ENCODE measurements at places on chromosomes 6 and 20. TPM values are rescaled to one million over a fixed set of nuclear protein-coding genes. Genes with fewer than 3 reads are reported as not detected.

DNA sequence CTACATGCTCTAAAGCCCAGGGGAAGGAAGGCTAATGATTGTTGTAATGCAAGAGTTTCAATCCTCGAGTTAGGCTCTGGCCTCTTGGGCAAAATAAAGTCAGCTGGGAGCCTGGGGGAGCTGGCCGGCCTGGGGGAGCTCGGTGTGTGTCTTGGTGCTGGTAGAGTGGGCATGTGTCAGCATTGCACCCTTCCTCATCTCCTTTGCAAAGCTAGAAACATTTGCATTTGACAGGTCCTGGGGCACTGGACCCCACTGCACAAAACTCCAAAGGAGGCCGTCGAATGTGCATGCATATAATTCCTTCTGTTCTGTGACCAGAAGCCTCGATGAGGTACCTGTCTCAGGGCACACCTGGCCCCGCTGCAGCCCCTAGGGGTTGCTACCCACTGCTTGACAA is 74.6 kb upstream of the SLC22A23 start:
- H3K4me3 ChIP-seq = no peak overlapping the region
- no peak overlapping the region for H3K27ac ChIP-seq
- no peaks in the 10 kb centered on the region for H3K4me1 ChIP-seq
- H3K27me3 ChIP-seq = peaks cover 74% of the 10 kb centered on the region
- H3K36me3 ChIP-seq = no peaks in the 10 kb centered on the region
- no peak for DNase-seq

GRCh38 chr6:143842461-143842901 is 657 bp upstream of the LTV1 start:
- H3K36me3 ChIP-seq = peaks cover 35% of the 10 kb centered on the region
- H3K27ac ChIP-seq = peak overlapping the region; percentile 94
- DNase-seq = no peak
- peak overlapping the region; percentile 78 for H3K4me3 ChIP-seq
- H3K4me1 ChIP-seq = peaks cover 2% of the 10 kb centered on the region
- H3K27me3 ChIP-seq = no peaks in the 10 kb centered on the region

- no peak overlapping the region for H3K27ac ChIP-seq
- H3K4me1 ChIP-seq = no peaks in the 10 kb centered on the region
- H3K27me3 ChIP-seq = no peaks in the 10 kb centered on the region
- DNase-seq = no peak
- H3K36me3 ChIP-seq = no peaks in the 10 kb centered on the region
Observed at GRCh38 chr6:126620719-126621118, 280.8 kb downstream of the CENPW start.

DNA sequence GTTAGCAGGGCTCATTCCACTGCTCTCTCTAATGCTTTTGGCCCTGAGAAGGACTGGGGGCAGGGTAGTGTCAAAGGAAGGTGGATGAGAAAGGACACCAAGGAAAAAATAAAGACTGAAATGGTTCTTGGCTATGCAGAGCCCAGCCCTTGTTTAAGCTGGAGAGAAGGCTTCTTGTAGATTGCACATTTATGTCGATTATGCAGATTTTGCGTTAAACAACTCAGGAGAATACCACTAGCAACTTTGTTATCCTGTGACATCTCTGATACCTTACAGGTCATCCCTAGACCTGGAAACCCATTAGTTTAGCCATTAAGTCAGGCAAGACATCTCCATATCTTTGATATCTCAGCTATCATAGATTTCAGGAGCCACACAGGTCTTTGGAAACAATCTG is 11.1 kb upstream of the IL17F start:
- H3K36me3 ChIP-seq = no peaks in the 10 kb centered on the region
- no peak for DNase-seq
- H3K27ac ChIP-seq = no peak overlapping the region
- peaks cover 4% of the 10 kb centered on the region for H3K27me3 ChIP-seq
- H3K4me3 ChIP-seq = no peak overlapping the region

DNA sequence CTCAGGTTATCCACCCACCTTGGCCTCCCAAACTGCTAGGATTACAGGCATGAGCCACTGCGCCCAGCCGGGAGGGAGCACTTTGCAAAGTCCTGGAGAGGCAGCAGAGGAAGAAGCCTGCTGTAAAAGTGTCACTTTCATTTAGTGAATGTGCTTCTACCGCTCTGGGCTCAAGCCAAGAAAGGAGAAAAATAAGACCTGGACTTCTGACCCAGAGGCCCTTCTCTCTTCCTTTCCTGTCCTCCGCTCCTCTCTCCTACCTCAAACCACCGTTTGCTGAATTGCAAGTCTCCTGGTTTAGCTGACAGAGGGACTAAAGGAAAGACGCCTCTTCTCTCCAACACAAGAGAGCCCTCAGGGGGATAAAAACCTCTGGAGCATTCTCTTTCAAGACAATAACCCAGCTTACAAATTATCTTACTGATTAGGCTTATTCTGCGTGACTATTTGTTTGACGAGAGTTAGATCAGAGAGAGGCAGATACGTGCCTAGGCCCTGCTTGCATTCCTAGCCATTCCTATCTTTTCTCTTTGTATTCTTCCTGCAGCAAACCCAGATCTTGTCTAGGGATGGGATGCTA is 84.2 kb upstream of the SLC22A23 start:
- DNase-seq = no peak
- H3K4me3 ChIP-seq = no peak overlapping the region
- no peaks in the 10 kb centered on the region for H3K4me1 ChIP-seq
- no peak overlapping the region for H3K27ac ChIP-seq
- no peaks in the 10 kb centered on the region for H3K36me3 ChIP-seq
- peaks cover 62% of the 10 kb centered on the region for H3K27me3 ChIP-seq

DNA sequence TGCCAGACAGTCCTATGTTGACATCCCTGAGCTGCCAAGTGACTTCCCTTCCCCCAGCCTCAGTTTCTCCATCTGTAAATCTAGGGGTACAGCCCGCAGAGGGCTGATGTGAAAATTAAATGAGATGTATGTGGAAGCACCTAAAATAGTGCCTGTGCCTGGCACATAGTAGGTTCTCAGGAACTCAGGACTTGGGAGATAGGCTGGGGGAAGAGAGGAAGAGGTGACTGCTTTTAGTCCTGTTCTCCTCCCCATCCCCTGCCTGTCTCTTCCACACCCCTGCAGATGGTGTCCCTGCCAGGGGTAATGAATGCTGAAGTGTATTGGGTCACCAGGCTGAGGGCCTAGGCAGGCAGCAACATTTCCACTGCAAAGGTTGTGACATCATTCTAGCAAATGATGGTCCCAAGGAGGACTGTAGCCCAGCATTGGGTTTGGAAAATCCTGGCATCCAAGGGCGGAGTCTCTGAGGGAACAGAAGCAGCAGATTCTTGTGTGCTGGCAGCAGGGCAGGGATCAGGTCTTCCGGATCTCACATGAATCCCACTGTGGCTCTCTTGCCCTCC is 1.8 kb downstream of the SNPH start:
- peaks cover 12% of the 10 kb centered on the region for H3K4me1 ChIP-seq
- no peaks in the 10 kb centered on the region for H3K27me3 ChIP-seq
- no peak overlapping the region for H3K4me3 ChIP-seq
- no peak for DNase-seq

GRCh38 chr6:56902641-56903464 is 52.1 kb upstream of the BEND6 start:
- no peaks in the 10 kb centered on the region for H3K36me3 ChIP-seq
- H3K27ac ChIP-seq = no peak overlapping the region
- peak; percentile 27 for DNase-seq
- no peak overlapping the region for H3K4me3 ChIP-seq

GRCh38 chr6:101290346-101290745 is 103.2 kb upstream of the GRIK2 start:
- no peak overlapping the region for H3K27ac ChIP-seq
- H3K4me1 ChIP-seq = no peaks in the 10 kb centered on the region
- no peaks in the 10 kb centered on the region for H3K36me3 ChIP-seq
- no peak overlapping the region for H3K4me3 ChIP-seq
- no peaks in the 10 kb centered on the region for H3K27me3 ChIP-seq

- peak overlapping the region; percentile 81 for H3K27ac ChIP-seq
- H3K4me3 ChIP-seq = peak overlapping the region; percentile 47
- H3K4me1 ChIP-seq = peaks cover 28% of the 10 kb centered on the region
- no peaks in the 10 kb centered on the region for H3K36me3 ChIP-seq
Observed at GRCh38 chr6:6686748-6687601, 98.5 kb downstream of the LY86 start.

GRCh38 chr6:142773324-142773723 is 171.7 kb downstream of the HIVEP2 start:
- no peak overlapping the region for H3K27ac ChIP-seq
- no peaks in the 10 kb centered on the region for H3K36me3 ChIP-seq
- no peaks in the 10 kb centered on the region for H3K4me1 ChIP-seq

GRCh38 chr6:9139746-9140145 is 704.4 kb upstream of the SLC35B3 start:
- no peaks in the 10 kb centered on the region for H3K36me3 ChIP-seq
- H3K4me1 ChIP-seq = no peaks in the 10 kb centered on the region
- H3K27ac ChIP-seq = no peak overlapping the region
- no peak overlapping the region for H3K4me3 ChIP-seq

GRCh38 chr6:13872681-13873080 is 52.1 kb upstream of the RNF182 start:
- peaks cover 9% of the 10 kb centered on the region for H3K4me1 ChIP-seq
- DNase-seq = no peak
- H3K27ac ChIP-seq = no peak overlapping the region
- H3K27me3 ChIP-seq = no peaks in the 10 kb centered on the region
- H3K4me3 ChIP-seq = no peak overlapping the region

DNA sequence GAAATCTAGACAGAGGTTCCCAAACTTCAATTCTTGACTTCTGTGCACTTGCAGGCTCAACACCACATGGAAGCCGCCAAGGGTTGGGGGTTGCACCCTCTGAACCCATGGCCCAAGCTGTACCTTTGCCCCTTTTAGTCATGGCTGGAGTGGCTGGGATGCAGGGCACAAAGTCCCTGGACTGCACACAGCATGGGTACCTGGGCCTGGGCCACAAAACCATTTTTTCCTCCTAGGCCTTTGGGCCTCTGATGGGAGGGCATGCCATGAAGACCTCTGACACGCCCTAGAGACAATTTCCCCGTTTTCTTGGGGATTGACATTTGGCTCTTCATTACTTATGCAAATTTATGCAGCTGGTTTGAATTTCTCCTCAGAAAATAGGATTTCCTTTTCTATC is 342.0 kb downstream of the TPBG start:
- H3K27me3 ChIP-seq = no peaks in the 10 kb centered on the region
- no peaks in the 10 kb centered on the region for H3K4me1 ChIP-seq
- no peak overlapping the region for H3K27ac ChIP-seq
- no peak overlapping the region for H3K4me3 ChIP-seq
- H3K36me3 ChIP-seq = no peaks in the 10 kb centered on the region

DNA sequence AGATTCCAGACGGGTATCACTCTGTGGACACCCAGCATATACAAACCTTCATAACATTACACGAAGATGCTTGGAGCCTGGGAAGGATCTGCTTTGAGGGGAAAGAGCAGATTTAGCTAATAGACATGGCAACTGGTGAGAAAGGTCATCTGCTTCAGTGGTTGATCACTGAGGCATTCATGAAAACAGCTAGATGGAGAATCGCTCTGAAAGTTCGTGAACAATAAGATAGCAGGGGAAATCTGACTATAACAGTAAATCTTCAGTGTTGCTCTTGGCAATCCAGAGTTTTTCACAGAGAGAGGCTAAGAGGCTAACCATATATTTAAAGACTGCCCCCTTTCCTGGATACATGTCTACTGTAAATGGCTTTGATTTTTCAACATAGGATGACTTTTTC is 245.3 kb downstream of the FARS2 start:
- peaks cover 3% of the 10 kb centered on the region for H3K4me1 ChIP-seq
- DNase-seq = no peak
- no peaks in the 10 kb centered on the region for H3K36me3 ChIP-seq

DNA sequence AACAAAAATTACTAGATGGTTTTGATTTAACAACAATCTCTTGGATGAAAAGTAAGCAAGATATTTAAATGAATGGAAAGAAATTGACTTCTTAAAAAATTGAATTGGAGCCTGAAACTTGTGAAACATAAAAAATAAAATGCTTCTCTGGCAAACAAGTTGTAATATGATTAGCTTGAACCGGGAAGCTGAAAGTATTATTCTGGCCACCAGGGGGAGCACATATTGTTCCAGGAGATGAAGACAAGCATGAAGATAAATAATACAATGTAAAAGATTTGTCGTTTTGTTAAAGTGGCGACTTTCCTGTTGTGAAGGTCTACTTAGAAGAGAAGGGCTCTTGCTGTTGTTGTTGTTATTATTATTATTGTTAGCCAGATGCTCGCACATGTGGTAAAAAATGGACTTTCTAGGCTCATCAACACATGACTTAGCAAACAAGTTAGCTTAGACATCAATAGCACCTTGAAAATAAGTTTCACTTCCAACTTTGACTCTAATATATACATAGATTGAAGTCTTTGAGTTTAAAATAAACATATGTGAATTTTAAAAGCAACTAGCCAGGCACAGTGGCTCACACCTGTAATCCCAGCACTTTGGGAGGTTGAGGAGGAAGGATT is 14.2 kb downstream of the PAX1 start:
- no peaks in the 10 kb centered on the region for H3K36me3 ChIP-seq
- no peak overlapping the region for H3K27ac ChIP-seq
- DNase-seq = peak; percentile 53
- no peak overlapping the region for H3K4me3 ChIP-seq

- no peak overlapping the region for H3K27ac ChIP-seq
- no peak for DNase-seq
- peaks cover 86% of the 10 kb centered on the region for H3K27me3 ChIP-seq
- no peaks in the 10 kb centered on the region for H3K4me1 ChIP-seq
- no peak overlapping the region for H3K4me3 ChIP-seq
- no peaks in the 10 kb centered on the region for H3K36me3 ChIP-seq
Observed at GRCh38 chr6:108171291-108171917, 5.6 kb downstream of the NR2E1 start.

GRCh38 chr6:43951063-43951755 is 176.0 kb downstream of the MRPL14 start:
- H3K4me1 ChIP-seq = peaks cover 61% of the 10 kb centered on the region
- no peaks in the 10 kb centered on the region for H3K36me3 ChIP-seq
- no peak overlapping the region for H3K4me3 ChIP-seq
- peak; percentile 68 for DNase-seq
- peak overlapping the region; percentile 37 for H3K27ac ChIP-seq

GRCh38 chr6:37816599-37817375 is 2.7 kb upstream of the ZFAND3 start:
- H3K36me3 ChIP-seq = no peaks in the 10 kb centered on the region
- H3K27me3 ChIP-seq = no peaks in the 10 kb centered on the region
- H3K4me1 ChIP-seq = peaks cover 7% of the 10 kb centered on the region
- DNase-seq = no peak

GRCh38 chr6:87869064-87869905 is 167.3 kb upstream of the AKIRIN2 start:
- no peak overlapping the region for H3K4me3 ChIP-seq
- no peak overlapping the region for H3K27ac ChIP-seq

- no peaks in the 10 kb centered on the region for H3K4me1 ChIP-seq
- peaks cover 7% of the 10 kb centered on the region for H3K27me3 ChIP-seq
- no peak overlapping the region for H3K4me3 ChIP-seq
- DNase-seq = no peak
- H3K36me3 ChIP-seq = no peaks in the 10 kb centered on the region
Observed at GRCh38 chr6:40293060-40293459, 294.1 kb downstream of the LRFN2 start.

NMBR gene
- total RNA-seq = not detected

EBF4 gene
- not detected for total RNA-seq

TNFRSF6B gene
- not detected for total RNA-seq

STX11 gene
- 0.51 TPM for total RNA-seq

SLC22A2 gene
- total RNA-seq = not detected

SLC22A7 gene
- total RNA-seq = not detected

INSM1 gene
- not detected for total RNA-seq

Measured in K562 (cell line).